ENCODE measurements at places on chromosomes 16 and 17.

- DNase-seq, result peak; percentile 54
Measured at GRCh38 chr16:68086336-68086841, 1.2 kb downstream of the NFATC3 start.

GRCh38 chr16:82037251-82037650, 2.2 kb downstream of the HSD17B2 start:
- no peak for DNase-seq

- DNase-seq, result no peak
Measured at GRCh38 chr17:63358111-63358839, 87.8 kb downstream of the CYB561 start.

GRCh38 chr17:11130367-11130766, 110.6 kb upstream of the SHISA6 start:
- DNase-seq, result no peak

- no peak for DNase-seq
Measured at GRCh38 chr17:18961634-18962493, 9.9 kb downstream of the SLC5A10 start.

GRCh38 chr16:51111759-51112158, 39.3 kb downstream of the SALL1 start:
- no peak for DNase-seq

DNA sequence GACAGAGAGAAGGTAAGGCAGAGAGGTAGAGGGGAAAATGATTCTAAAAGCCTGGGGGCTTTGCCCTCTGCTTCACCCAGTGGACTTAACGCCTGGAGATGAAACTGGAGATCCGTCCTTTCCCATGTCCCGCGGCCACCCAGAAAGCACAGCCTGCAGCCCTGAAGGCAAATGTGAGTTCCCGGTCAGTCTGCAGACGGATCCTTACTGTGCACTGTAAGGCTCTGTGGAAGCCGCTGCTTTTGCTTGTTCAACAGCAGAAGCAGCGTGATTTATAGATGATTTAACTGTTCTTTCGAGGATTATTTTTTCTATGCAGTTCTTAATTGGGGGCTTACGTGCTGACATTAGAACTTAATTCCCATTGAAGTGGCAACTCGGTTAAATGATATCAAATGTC, 290.4 kb downstream of the FOXL1 start:
- no peak for DNase-seq

DNA sequence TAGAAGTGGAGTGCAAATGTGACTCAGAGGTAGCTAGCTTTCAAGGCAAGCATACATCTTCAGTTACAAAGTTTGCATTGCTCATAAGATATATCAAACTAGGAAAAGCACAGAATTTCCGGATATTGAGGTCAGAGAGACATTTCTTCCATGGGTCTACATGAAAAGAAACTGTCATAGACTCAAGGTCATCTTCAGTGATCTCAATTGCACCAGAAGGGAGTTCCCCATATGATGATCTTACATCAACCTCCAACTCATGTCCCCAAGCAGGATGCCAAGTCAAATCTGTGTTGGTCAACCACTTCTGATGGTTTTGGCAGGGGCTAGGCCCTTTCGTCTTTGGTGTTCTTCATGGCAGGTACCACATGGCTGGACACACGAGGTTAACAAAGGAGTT, 459.9 kb upstream of the MAF start:
- no peak for DNase-seq

DNA sequence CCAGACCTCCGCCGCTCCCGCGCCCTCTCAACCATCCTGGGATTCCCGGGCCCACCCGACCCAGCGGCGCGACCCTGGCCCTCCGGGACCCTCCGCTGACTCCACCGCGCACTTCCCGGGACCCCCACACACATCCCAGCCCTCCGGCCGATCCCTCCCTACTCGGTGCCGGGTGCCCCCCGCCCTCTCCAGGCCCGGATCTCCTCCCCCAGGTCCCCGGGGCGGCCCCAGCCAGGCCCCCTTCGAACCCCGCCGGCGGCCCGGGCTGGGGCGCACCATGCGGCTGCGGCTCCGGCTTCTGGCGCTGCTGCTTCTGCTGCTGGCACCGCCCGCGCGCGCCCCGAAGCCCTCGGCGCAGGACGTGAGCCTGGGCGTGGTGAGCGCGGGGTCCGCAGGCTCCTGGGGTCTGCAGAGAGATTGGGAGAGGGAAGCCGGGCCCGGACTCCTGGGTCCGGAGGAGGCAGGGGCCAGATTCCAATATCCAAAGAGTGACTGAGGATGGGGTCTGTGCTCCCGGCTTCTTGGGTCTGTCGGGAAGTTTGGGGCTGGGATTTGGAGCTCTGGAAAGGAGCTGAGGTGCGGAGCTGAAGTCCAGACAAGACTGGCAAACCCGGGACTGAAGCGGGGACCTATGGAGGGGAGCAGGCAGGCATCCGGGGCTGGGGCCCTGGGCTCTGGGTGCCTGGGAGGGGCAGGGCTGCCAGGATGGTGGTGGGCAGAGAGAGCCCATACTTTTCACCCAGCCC, 453 bp downstream of the MMP25 start:
- no peak for DNase-seq

GRCh38 chr16:80150978-80151721, 389.6 kb upstream of the DYNLRB2 start:
- no peak for DNase-seq

DNA sequence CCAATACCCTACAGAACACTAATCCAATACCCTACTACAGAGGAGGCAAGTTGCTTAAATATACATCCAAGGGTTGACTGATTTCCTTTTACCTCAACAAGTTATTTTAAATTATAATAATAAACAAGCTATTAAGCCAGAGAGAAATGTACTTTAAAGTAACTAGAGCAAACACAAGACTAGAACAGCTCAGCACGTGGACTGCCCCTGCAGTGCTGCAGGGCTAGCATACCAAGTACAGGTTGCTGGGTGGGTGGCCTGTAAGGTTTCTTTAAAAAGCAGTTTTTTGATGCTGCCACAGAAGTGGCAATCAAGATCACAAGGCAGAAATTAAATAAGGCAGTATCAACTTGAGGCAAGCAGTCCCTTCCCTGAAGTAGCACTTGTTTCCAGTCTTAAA, 63.5 kb downstream of the PARN start:
- no peak for DNase-seq

GRCh38 chr17:52143542-52143941, 15.0 kb downstream of the CA10 start:
- no peak for DNase-seq

- no peak for DNase-seq
Measured at GRCh38 chr16:84048871-84049270, 6.3 kb upstream of the SLC38A8 start.

- peak; percentile 6 for DNase-seq
Measured at GRCh38 chr16:19410435-19411171, 7.1 kb upstream of the TMC5 start.

DNA sequence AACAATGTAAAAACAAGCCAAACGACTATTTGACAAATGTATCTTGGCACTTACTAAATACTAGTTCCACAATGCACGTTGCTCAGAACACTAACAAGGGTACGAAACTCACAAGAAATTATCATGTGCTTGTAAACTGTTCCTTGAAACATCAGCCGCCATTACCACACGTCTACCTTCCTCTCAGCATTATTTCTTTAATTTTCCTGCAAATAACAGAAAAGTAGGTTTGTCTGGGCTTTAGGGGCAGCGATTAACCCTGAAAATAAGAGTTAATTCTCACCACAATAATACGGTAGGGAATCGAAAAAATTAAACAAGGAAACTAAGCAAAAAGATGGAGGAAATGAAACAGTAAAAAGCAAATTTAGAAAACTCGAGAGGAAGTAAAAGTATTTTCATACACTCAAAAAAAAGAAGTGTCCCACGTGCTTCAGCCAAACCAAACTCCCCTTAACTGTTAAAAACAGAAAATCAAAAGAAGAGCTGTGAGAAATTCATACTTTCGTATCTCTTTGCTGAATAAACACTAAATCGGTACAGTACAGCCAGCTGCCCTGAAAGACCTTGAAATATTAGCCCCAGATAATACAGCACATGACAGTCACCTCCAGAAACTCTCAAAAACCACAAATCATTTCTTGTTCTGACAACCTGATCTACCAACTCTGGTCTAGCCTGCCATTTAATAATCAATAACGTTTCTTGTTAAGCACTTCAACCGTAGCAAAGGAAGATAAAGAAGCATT, 1.2 kb downstream of the ARHGAP17 start:
- DNase-seq, result no peak

- DNase-seq, result peak; percentile 37
Measured at GRCh38 chr16:48870141-48870540, 260.2 kb upstream of the N4BP1 start.

DNA sequence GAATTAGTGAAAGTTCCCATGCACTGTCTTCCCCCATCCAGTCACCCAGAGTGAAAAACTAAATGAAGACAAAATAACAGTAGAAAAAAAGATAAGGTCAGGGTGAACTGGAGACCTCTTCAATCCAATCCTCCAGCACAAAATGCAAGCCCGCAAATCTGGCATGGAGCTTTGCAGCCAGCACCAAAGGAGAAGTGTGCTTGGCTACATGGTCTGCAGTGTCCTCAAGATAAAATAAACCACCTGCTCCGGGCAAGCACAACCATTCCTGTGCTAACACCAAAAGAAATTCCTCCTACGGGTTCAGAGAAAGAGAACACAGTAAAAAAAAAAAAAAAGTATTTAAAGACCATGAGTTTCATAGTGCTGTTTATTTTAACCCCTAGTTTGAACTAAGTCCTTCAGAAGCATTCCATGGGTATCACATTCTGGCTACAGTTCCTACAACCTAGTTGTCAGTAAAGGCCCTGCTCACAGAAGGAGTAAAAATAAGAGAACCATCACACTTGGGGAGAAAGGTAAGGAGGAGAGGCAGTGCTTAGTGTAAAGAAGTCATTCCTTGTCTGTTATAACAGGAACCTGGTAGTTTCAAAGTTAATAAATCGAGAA, 109.1 kb downstream of the GAS7 start:
- DNase-seq, result no peak

GRCh38 chr17:45222014-45222288, 266 bp downstream of the FMNL1 start:
- DNase-seq, result no peak

DNA sequence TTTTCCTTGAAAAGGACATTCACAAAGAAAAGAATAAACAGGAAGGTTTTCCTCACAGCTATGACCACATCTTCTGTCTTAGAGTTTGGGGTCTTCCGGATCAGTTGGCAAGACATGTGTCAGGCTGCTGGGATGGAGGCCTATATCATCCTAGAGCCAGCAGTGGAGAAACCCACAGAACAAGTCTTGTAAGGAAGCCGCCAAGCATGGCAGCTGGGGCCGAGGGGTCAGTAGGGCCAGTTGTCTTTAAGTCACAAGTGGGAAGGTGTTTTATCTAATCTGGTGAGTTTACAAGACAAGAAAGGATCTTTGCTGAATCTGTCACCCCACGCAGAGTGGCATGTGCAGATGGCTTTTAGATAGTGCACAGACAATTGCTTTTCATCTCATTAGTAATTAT, 25.7 kb downstream of the SCNN1B start:
- no peak for DNase-seq

DNA sequence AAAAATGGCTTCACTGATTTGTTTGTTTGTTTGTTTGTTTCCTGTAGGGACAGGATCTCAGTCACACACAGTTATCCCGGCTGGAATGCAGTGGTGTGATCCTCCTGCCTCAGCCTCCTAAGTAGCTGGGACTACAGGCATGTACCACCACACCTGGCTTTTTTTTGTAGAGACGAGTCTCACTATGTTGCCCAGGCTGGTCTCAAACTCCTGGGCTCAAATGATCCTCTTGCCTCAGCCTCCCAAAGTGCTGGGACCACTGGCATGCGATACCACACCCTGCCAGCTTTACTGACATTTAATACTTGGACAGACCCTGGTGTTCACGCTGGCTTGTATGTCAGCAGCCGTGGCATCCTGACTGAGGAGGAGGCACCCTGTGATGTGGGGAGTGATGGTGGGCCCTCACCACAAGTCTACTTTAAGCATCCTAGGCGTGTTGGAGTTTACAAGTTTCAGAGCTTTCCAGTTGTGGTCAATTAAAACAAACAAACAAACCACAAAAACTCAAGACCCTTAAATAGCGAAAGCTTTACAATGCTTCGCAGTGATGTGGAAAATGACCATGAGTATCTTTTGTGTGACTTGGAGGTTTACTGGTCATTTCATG, 5.1 kb downstream of the ABCA3 start:
- DNase-seq, result no peak

DNA sequence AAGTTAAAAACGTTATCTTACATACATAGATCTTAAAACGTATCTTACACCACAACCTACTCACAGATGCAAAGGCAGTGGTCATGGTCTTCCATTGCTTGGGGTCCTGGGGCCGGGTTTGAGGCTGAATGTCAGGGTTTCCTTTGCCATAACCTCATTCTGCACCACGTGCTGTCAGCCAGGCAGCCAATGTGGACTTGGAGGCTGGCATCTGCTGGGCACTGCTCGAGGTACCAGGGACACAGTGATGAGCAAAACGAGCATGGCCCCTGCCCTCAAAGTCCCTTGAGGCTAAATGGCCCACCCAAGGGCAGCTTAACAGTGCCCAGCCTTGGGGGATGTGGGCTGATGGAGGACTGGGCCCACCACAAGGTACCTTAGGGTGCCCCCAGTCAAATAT, 35.8 kb upstream of the RGS9 start:
- DNase-seq, result no peak

DNA sequence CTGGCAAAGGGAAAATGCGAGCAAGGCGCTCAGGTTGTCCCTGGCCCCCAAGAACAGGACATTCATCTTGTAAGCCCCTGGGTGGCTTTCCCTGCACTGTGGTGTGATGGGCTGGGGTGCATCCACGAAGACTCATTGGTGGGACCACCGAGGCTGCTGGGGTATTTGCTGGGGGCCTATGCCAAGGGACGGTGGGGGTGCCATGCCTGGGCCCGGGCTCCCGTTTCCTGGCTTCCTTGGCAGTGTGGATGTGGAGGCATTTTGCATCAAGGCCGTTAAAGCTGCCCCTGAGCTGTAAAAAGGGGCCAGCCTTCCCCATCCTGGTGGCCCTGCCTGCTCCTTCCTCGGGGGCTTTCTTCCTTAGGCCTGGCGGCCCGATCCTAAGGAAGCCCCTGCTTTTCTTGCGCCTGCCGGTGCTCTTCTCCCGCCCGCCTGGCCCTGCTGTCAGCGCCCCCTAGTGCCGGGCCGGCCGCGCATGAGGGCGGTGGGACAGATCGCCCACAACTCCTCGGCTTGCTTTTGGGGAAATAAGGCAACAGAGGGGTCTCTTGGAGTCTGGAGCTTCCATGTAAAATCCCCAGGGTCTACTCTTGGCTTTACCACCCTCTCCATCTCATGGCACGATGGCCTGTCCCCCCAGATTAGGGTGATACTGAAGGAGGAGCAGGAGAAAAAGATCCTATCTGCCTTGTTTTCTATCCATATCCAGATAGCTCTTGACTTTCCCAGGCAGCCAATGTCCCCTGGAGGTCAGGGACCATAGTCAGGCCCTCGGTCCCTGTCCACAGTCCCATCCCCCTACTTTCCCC, 9.8 kb upstream of the TBX2 start:
- no peak for DNase-seq

- DNase-seq, result no peak
Measured at GRCh38 chr17:78925662-78926555, 722 bp upstream of the TIMP2 start.

All from NCI-H2171 treated with DMSO at 0.1 percent for 48 hours (cell line).